ENCODE measurements at places on chromosomes 16 and 17.
A peak's percentile ranks its signal among the peaks of the same experiment; 100 is the strongest.

DNA sequence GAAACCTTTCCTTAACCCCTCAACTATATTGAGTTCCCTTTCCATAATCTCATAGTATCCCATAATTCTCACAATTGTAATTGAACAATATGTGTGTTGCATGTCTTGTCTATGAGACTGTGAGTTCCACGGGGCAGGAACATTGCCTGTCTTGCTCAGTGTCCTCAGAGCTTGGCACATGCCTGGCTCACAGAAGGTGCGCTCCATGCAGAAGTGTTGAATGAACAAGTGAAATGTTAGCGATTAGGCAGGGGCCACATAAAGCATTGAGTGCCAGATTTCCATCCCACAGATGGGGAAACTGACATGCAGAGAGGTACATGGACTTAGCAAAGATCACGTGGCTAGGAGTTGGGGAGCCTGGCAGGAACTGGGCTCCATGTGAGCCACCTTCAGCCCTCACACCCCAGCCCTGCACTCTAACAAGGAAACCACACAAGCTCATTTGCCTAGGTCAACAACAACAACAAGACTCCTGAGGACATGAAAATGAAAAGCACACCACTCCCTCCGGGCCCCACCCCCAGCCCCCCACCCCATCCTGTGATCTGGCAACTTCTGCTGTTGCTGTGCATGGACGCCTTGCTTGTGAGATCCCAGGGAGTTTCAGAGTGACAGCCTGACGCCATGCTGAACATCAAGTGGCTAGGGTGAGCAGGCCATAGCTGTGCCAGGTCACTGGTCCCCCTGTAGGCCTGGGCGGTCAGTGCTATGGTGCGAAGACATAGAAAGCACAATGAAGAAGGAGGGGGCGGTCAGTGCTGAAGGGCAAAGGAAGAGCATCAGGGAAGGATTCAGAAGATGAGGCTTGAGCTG is 5.0 kb downstream of the PIK3R5 start:
- DNase-seq = no peak

DNA sequence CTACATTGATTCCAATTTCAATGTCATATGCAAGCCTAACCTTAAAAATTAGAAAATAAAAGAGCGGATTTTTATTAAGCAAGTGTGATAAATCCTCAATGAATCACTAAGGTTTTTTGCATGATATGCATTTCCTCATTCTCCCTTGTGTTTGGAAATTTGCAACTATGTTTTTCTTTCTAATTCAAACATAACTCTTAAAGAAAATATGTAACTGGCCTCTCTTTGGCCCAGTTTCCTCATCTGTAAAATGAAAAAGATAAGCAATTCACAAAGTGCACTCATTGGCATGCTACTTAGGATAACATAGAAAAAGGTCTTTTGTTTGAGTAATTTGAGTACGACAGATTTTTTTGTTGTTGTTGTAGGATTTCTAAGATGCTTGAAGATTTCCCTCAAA is 295.5 kb downstream of the CDH11 start:
- no peak for DNase-seq

DNA sequence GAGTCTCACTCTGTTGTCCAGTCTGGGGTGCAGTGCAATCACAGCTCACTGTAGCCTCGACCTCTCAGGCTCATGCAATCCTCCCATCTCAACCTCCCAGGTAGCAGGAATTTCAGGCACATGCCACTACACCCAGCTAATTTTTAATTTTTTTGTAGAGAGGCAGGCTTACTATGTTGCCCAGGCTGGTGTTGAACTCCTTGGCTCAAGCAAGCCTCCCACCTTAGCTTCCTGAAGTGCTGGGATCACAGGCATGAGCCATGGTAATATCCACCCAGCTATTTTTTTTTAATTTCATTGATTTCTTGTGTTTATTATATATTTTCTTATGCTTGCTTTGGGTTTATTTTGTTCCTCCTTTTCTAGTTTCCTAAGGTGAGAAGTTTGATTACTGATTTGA is 33.9 kb upstream of the NACA2 start:
- no peak for DNase-seq

GRCh38 chr16:62562121-62562520 is 525.9 kb upstream of the CDH8 start:
- DNase-seq = no peak

- no peak for DNase-seq
These were observed 30.7 kb downstream of the PIEZO1 start for GRCh38 chr16:88754109-88754911.

DNA sequence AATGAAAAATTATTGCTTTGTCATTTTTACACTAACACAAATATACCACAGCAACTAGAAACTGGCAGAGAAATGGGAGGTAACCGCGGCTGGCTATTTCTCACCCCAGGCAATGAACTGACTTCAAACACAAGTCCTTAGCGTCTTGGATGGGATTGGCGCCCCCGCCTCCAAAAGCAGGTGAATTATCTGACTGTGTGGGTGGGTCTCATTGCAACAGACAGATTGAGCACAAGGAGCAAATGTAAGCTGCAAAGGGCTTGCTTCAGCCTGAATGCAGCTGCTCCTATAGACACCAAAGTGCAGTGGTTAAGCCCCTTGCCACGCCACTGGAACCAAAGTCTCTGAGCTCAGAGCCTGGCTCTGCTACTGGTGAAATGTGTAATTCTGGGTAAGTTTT is 225.0 kb downstream of the XYLT1 start:
- no peak for DNase-seq

DNA sequence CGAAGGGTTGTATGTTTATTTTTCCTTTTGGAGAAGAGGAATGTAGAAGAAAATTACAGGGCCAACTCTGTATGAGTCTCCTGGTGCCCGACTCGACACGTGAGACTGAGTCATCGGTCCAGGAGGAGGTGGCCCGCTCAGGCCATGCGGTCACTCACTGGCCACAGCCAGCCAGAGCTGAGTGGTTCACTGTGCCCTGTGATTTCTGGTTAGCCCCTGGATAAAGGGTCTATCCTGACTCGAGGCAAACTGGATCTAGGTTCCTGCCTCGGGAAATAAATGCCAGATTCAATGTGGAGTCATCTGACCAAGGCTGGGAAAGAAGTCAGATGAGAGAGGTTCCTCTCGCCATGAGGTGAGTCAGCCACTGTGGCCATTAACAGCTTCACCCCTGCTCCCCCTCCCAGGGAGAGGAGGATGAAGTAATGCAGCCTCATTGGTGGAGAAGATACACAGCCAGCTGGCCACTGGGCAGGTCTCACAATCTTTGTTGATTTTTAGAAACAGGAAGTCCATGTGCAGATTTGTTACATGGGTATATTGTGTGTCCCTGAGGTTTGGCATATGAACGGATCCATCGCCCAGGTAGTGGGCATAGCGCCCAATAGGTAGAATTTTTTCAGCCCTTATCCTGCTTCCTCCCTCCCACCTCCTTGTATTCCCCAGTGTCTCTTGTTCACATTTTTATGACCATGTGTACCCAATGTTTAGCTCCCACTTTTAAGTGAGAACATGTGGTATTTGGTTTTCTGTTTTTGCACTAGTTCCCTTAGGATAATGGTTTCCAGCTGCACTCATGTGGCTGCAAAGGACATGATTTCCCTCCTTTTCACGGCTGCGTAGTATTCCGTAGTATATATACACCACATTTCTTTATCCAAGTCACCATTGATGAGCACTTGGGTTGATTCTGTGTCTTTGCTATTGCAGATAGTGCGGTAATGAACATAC is 21.7 kb upstream of the USP36 start:
- DNase-seq = peak; percentile 96

DNA sequence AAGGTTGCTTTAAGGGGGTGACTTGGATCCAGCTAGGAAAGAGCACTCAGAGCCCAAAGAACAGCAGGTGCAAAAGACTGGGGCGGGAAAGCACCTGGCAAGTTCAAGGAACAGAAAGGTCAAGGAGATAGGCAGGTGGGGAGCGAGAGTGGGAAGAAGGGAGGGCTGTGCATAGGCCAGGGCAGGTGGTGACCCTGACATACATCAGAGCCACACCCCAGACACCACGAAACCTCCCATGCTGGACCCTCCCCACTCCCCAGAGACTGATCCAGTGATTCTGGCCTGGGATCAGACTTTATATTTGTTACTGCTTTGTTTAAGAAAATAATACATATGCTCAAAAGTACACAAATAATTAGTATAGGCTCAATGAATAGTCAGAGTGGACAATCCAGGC is 48.5 kb upstream of the RBFOX3 start:
- DNase-seq = no peak

GRCh38 chr17:38892620-38893019 is 22.8 kb downstream of the LASP1 start:
- DNase-seq = no peak

Data from suppressor macrophage treated with lipopolysaccharide for 4 hours (primary cell).